Thyroid gland (tissue), 4 donors: ENCODE measurements at places on chromosomes 2 and 18.

DNA sequence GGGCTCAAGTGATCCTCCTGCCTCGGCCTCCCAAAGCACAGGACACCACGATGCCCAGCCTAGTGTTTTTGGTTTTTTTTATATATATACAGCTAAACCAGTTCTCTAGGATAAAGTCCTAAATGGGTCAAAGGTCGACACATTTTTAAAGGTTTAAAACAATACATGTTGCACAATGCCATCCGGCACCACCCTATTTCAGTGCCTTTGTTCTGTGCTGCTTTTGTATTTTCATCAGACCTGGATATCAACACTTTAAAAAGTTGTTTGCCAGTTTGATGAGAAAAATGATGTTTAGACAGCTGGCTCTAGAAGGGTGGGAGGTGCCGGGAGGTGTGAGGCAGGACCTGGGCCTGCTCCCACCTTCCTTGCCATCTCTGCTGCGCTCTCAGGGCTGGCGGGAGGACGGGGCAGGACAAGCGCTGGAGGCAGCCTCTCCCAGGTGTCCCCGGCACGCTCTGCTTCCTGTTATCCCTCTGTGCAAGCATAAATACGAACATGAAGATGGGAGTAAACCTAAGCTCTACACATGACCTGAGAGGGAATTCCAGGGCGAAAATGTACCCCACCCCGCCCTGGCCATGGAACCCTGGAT lies 103.7 kb downstream of the HS6ST1 start:
- no peak for DNase-seq
- no peak overlapping the region for H3K4me3 ChIP-seq
- H3K4me1 ChIP-seq: no peaks in the 10 kb centered on the region
- no peaks in the 10 kb centered on the region for H3K27me3 ChIP-seq
- no peaks in the 10 kb centered on the region for H3K36me3 ChIP-seq
- H3K27ac ChIP-seq: no peak overlapping the region

GRCh38 chr18:5720132-5720531 lies 175.2 kb downstream of the TMEM200C start:
- no peak overlapping the region for H3K4me3 ChIP-seq
- no peaks in the 10 kb centered on the region for H3K27me3 ChIP-seq
- H3K36me3 ChIP-seq: no peaks in the 10 kb centered on the region
- no peak overlapping the region for H3K27ac ChIP-seq

DNA sequence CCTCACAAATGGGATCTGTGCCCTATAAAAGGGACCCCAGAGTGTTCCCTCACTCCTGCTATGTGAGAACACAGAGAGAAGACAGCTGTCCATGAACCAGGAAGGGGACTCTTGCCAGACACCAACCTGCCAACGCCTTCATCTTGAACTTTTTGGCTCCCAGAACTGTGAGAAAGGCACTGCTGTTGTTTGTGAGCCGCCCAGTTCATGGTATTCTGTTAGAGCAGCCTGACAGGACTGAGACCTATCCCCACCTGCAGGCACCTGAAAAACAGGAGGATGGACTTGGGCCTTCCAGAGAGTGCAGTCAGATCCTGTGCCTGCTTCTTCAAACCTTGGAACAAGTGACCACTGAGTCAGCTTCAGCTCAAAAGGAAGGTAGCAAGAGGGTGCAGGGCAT lies 51.4 kb downstream of the CRACDL start:
- no peak overlapping the region for H3K4me3 ChIP-seq
- no peak overlapping the region for H3K27ac ChIP-seq
- no peaks in the 10 kb centered on the region for H3K4me1 ChIP-seq
- no peak for DNase-seq
- H3K27me3 ChIP-seq: no peaks in the 10 kb centered on the region

DNA sequence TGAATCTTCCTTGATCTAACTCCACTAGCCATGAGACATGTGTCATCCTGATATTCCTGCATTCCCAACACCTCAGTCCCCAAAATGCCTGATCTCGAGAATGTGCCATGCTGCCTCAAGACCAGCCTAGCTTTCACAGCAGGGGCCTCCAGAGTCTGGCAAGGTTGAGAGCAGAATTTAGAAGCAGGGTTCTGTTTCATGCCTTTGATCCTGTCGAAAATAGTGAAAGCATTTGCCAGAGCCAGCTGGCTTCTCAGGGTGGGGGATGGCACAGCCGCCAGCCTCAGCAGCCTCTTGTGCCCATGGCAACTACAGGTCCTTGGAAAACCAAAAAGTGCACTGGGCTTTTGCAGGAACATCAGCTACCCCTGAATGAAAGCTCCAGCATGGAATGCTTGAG lies 143.5 kb downstream of the RTN4 start:
- H3K27me3 ChIP-seq: no peaks in the 10 kb centered on the region
- H3K27ac ChIP-seq: no peak overlapping the region
- H3K4me3 ChIP-seq: no peak overlapping the region

GRCh38 chr2:219722276-219722879 lies 94.9 kb downstream of the SLC4A3 start:
- H3K4me1 ChIP-seq: no peaks in the 10 kb centered on the region
- DNase-seq: no peak
- H3K27ac ChIP-seq: no peak overlapping the region
- H3K4me3 ChIP-seq: no peak overlapping the region
- no peaks in the 10 kb centered on the region for H3K27me3 ChIP-seq
- no peaks in the 10 kb centered on the region for H3K36me3 ChIP-seq

- no peaks in the 10 kb centered on the region for H3K27me3 ChIP-seq
- no peaks in the 10 kb centered on the region for H3K4me1 ChIP-seq
- H3K4me3 ChIP-seq: no peak overlapping the region
- no peak for DNase-seq
- no peak overlapping the region for H3K27ac ChIP-seq
- no peaks in the 10 kb centered on the region for H3K36me3 ChIP-seq
Observed at GRCh38 chr2:124121760-124122275, 96.7 kb downstream of the CNTNAP5 start.

GRCh38 chr2:172456002-172456401 lies 28.6 kb downstream of the ITGA6 start:
- peaks cover 18% of the 10 kb centered on the region for H3K4me1 ChIP-seq
- DNase-seq: peak; percentile 55
- no peak overlapping the region for H3K4me3 ChIP-seq

DNA sequence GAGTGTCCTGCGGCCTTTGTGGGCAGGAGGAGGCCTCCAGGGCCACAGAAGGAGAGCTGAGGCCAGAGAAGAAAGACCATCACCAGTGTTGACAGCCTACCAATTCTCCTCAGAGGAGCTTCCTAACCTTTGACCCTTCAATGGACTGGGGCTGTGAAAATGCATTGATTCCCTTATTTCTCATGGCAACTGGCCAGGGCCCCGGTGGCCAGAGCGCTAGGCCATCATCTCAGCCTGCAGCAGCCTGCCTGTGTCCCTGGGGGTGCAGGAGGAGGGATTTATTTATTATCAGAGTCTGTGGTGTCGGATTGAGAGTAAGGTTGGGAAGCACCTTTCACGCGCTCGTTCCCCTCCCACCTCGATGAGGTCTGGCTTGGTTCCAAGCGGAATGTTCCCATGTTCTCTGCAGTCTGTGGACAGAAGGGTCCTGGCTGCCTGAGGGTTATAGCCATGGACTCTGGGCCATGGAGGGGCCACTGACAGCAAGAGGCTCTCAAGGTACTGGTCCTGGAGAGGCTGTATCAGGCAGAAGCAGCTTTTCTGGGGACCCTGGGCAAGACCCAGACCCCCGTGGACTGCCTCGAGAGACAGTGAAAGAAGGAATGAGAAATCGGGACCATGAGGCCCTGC lies 53.8 kb downstream of the CYP27C1 start:
- no peak overlapping the region for H3K4me3 ChIP-seq
- no peak for DNase-seq
- H3K36me3 ChIP-seq: no peaks in the 10 kb centered on the region
- H3K27me3 ChIP-seq: no peaks in the 10 kb centered on the region

GRCh38 chr2:166891727-166892126 lies 3.4 kb downstream of the XIRP2 start:
- DNase-seq: no peak
- H3K27me3 ChIP-seq: no peaks in the 10 kb centered on the region
- H3K27ac ChIP-seq: no peak overlapping the region

DNA sequence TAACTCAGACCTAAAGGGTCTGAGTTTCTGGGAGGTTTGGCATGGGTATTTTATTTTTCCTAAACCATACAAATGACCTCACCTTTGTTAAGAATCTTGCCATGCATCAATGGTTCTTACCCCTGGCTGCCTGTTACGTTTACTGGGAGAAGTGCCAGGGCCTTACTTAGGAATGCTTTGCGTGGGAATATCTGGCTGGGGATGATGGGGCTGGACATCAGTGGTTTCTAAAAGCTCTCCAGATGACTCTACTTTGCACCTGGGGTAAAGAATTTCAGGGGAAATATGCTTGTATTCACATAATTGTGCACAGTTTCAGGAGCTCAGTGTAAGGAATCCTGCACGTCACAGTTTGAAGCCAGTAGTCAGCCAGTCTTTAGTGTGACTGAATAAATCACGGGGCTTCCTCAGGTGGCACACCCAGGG lies 18.2 kb upstream of the DAW1 start:
- H3K27me3 ChIP-seq: no peaks in the 10 kb centered on the region
- H3K36me3 ChIP-seq: no peaks in the 10 kb centered on the region

DNA sequence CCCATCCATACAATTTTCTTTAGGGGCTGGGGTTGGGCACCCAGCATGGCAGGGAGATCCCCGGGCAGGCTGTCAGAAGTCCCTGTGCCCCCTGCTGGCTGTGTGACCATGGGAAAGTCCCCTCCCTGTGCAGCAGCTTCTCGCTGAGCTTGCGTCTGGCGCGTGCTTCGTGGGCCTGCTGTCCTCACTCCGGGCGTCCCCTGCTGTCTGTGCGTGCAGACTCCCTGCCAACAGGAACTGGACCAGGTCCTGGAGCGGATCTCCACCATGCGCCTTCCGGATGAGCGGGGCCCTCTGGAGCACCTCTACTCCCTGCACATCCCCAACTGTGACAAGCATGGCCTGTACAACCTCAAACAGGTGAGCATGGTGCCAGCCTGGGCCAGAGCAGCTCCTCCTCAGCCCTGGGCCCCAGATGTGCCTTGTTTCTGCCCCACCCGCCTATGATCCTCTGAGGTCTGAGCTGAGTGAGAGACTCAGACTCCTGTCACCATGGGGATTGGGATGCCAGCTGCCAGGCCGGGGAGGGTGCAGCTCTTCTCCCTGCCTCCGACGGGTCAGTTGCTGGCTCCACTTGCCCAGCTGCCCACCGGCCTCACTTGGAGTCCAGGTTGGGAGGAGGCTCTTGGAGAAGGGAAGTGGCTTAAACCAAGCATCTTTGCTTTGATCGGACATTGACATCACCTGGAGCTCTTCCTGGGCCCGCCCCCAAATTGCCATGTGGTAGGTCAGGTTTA lies 28.6 kb downstream of the IGFBP2 start:
- no peaks in the 10 kb centered on the region for H3K4me1 ChIP-seq
- no peaks in the 10 kb centered on the region for H3K27me3 ChIP-seq
- no peak for DNase-seq
- H3K27ac ChIP-seq: no peak overlapping the region
- no peak overlapping the region for H3K4me3 ChIP-seq

DNA sequence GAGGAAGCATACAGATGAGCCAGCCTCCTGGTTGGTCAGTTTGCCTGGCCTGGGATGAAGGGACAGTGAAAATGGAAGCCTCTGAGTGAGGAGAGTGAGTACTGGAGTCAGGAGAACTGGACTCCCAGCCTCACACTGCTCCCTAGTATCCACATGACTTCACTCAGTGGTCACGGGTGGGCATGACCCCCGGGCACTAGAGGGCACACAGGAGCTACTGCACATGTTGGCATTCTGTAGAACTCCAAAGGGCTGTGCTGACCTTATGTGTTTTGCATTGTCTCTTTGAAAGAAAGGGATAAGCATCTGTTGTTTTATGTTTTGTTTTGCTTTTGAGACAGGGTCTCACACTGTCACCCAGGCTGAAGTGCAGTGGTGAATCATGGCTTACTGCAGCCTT lies 23.7 kb downstream of the NCAPH start:
- no peaks in the 10 kb centered on the region for H3K27me3 ChIP-seq
- H3K36me3 ChIP-seq: no peaks in the 10 kb centered on the region
- H3K27ac ChIP-seq: no peak overlapping the region
- H3K4me1 ChIP-seq: no peaks in the 10 kb centered on the region
- no peak overlapping the region for H3K4me3 ChIP-seq

DNA sequence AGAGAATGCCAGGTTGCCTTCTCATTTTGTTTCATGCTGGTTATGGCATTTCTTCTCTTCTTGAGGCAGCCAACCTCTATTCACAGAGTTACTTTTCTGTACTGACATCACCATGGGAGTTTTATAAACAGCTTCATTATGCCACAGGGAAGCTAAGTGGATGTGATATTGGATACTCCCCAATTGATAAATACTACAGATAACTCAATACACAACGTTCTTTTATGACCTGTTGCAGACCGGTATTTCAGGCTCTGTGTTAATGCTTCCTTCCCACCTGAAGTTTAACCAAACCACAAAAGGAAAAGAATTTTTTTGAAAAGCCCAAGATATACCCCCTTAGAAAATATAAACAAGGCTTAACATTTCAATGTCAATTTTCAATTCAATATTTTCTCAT lies 258.3 kb upstream of the SOX11 start:
- H3K4me1 ChIP-seq: no peaks in the 10 kb centered on the region
- H3K27me3 ChIP-seq: no peaks in the 10 kb centered on the region
- no peak for DNase-seq
- H3K36me3 ChIP-seq: no peaks in the 10 kb centered on the region

DNA sequence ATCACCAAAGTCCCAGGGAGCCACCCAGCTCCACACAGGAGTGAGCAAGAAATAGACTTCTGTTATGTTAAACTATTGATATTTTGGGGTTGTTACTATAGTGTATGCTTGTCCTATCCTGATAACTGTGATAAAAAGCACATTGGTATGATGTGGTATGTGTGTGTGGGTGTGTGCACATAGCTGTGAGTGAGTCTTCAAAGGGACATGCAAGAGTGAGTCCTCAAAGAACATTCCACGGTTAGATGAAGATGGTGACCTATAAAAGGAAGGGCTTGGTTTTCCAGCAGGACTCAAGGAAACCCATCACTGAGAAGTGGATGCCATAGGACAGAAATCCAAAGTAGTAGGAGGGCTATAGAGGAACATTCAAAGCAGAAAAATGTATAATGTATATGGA lies 342.9 kb downstream of the TSN start:
- no peak overlapping the region for H3K27ac ChIP-seq
- H3K27me3 ChIP-seq: no peaks in the 10 kb centered on the region
- no peaks in the 10 kb centered on the region for H3K36me3 ChIP-seq
- no peak for DNase-seq
- H3K4me3 ChIP-seq: no peak overlapping the region

- no peak overlapping the region for H3K4me3 ChIP-seq
- no peaks in the 10 kb centered on the region for H3K27me3 ChIP-seq
- no peaks in the 10 kb centered on the region for H3K36me3 ChIP-seq
- no peaks in the 10 kb centered on the region for H3K4me1 ChIP-seq
- no peak for DNase-seq
Observed at GRCh38 chr2:122251566-122251965, 496.1 kb downstream of the TSN start.

GRCh38 chr2:76491503-76491902 lies 780.8 kb upstream of the GCFC2 start:
- no peak for DNase-seq
- H3K27me3 ChIP-seq: no peaks in the 10 kb centered on the region
- no peaks in the 10 kb centered on the region for H3K4me1 ChIP-seq
- H3K4me3 ChIP-seq: no peak overlapping the region
